ENCODE measurements at places on chromosomes 6 and 20. TPM values are rescaled to one million over a fixed set of nuclear protein-coding genes. Genes with fewer than 3 reads are reported as not detected.

DNA sequence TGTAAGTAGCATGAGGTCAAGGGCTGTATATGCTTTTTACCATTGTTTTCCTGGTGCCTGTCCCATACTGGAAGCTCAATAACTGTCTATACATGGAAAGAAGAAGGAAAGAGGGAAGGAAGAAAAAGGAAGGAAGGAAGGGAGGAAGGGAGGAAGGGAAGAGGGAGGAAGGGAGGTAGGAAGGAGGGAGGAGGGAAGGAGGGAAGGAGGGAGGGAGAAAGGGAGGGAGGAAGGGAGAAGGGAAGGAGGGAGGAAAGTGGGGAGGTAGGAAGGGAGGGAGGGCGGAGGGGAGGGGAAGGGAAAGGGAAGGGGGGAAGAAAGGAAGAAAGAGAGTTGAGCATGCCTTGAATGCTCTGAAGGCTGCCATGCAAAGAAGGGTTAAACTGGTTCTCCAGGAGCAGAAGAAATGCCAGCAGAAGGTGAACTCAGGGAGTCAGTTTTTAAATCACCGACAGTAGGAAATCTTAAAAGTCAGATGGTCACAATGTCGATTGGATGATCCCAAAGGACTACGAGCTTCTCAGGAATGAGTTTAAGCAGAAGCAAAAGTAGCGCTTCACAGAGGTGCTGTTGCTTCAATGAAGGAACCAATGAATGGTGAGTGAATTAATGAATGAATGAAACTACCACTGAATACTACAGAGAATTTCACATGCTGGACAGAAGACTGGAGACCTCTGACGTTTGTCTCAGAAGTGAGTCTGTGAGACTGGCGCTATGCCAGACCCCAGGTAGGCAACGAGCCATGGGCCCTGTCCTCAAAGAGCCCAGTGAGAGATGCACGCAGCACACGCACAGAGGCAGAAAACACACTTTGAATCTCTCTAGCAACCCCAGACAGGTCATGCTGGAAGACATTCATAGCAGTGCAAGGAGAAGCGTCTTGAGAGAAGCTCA, 117.6 kb downstream of the MRPL14 start:
- no peak for DNase-seq

DNA sequence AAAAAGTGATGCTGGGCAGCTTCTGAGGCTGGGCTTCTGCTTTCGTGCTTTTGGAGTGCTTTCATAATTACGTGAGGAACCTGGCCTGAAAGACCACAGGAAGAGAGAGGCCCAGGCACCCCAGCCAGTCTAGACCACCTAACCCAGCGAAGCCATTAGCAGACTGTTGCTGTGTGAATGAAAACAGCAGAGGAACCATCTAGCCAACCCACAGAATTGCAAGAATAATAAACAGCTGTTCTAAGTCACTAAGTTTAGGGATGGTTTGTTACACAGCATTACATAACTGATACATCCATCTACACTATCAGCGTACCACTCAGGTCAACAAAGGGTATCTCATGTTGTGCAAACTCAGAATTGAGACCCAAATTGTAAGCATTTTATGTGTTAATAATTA, 34.5 kb downstream of the FGD2 start:
- no peak for DNase-seq

GRCh38 chr6:106275692-106276091, 49.9 kb downstream of the ATG5 start:
- no peak for DNase-seq

DNA sequence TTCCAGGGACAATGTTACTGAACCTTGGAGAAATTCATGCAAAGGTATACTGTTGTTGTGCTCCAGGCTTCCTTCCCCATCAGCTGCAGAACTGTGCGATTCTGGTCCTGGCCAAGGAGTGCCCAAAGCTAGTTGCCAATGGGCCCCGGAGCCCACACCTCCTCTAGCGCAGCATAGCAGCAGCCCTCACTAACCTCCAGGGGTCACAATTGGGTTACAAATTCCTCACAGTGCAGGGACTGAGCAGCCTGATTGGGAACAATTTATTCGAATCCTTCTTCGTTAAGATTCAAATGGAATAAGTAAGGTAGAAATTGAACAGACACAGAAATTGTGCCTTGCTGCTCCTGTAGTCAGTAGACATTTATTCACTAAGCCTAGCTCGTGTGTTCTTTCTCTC, 284.9 kb downstream of the PRKN start:
- DNase-seq: peak; percentile 10

DNA sequence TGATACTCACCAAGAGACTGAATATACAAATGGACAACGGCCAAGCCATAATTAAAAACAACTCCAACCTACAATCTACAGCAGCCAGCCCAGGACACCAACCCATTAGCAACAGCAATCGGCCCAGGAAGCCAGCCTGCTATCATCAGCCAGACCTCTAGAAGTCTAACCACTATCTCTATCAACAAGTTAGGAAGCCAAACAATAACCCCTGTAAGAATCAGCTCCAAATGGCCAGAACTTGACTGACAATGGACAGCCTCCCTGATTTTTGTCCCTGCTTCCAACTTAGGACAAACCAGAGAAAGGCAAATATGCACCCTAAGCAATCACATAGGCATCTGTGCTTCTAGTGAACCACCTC, 511.8 kb upstream of the JARID2 start:
- DNase-seq: no peak

DNA sequence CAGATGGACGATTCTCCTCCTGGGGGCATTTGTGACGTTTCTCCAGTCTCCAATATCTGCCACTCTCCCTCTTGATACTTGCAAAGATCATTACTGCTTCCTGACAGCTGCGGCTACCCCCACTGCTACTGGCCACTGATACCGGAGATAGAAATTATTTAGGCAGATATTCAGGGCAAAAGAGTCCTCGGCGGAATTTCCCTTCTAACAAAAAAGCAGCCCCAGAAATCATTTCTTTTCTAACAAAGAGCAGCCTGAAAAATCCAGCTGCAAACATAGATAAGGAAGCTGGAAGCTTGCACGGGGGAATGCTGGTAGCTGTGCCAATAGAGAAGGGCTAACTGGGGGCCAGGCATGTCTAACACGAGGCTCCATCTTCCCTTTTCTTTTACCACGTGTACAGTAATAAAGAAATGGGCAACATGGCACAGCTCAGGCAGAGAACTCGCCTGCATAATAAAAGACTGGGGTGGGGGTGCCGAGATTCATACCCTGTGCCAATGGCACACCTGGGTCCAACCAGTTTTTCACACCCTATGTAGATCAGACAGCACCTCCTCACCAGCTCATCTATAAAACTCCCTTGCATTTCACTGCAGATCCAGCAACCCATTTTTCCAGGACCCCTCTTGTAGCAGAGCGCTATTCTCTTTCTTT, 6.1 kb downstream of the TP53RK start:
- DNase-seq: no peak

DNA sequence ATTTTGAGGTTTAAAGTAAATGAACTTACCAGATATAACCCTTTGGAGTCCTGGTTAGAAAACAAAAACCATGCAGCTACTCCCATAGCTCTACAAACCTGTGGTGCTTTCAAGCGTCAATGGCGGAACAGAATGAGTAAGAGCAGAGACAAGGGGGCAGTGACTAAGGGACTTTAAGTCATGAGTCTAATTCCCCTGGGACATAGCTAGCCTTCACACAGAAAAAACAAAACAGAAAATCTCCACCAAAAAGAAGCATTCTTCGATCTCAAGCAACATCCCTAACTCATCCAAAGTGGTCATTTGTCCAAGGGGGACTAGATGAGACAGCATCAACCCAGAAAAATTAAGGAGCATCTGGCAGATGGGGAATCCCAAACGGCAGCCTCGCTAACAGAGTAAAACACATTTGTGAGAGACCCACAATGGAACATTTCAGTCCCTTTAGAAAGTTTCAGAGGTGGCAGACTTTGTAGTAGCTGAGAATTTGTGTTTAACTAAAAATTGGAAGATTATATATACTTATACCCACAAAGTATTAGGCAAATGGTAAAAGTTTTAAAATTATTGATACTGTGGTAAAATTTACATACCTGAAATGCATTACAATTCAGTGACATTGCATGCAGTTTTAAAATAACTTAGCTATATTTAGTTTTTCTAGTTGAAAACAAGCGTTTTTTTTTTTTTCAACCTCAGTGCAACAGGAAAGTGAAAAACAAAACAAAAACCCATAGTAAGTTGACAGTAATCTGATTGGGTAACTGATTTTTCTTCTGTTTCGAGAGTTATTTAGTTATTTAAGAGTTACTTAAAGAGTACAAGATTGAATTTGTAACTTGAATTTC, 67.5 kb downstream of the KCNQ5 start:
- no peak for DNase-seq

GRCh38 chr6:38871741-38872568, 156.8 kb downstream of the DNAH8 start:
- DNase-seq: peak; percentile 53

TSBP1 gene
- polyA plus RNA-seq: not detected

VNN1 gene
- 0.18 TPM for polyA plus RNA-seq

All from right renal cortex interstitium (tissue), 3 donors.